AG08396 (cell line): ENCODE measurements at places on chromosomes 11 and 22.

- DNase-seq, result no peak
Observed at GRCh38 chr22:27467711-27468110, 333.8 kb downstream of the MN1 start.

DNA sequence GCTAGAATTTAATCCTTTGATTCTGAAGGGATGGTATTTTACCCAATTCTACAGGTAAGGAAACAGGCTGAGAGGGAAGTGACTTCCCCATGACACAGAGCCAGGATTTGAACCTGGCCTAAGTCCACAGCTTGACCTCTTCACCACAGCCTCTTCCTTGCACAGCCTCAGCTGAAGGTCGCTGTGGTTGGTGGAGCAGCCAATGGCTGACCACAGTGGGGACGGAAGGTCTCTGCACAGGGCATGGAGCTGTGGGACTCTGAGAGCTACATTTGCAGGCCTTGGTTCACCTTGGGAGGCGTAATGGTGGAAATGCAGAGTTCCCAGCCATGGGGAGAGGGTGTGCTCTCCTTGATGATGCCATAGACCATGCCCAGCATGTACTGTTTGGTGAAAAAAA lies 295.0 kb downstream of the DDX10 start:
- DNase-seq, result no peak

GRCh38 chr11:32210556-32210955 lies 119.7 kb downstream of the RCN1 start:
- peak; percentile 15 for DNase-seq

GRCh38 chr22:33831207-33831606 lies 89.1 kb downstream of the LARGE1 start:
- DNase-seq, result no peak

GRCh38 chr22:50267591-50268390 lies 2.4 kb downstream of the MAPK11 start:
- peak; percentile 94 for DNase-seq

- DNase-seq, result peak; percentile 82
Observed at GRCh38 chr11:67372993-67373647, at the start of gene CLCF1. TSS of gene CLCF1 (minus strand) at chr11:67373598. CDS start at chr11:67373539, 59 bp downstream.

DNA sequence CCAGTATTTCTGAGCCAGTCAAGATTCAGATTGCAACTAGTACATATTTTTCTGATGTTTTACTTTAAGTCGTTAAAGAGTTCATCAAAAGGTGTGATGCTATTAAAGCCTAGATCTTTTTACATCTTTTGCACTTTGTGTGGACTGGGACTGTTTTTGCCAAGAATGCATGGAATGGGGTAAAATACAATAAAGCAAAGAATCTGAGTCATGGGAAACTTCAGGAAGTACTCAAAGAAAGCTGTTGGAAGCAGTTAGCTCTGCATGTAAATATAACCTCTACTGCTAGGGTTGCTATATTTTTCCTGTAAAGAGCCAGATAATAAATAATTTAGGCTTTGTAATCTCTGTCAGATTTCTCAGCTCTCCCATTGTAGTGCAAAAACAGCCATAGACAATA lies 20.9 kb downstream of the ATXN10 start:
- DNase-seq, result no peak

DNA sequence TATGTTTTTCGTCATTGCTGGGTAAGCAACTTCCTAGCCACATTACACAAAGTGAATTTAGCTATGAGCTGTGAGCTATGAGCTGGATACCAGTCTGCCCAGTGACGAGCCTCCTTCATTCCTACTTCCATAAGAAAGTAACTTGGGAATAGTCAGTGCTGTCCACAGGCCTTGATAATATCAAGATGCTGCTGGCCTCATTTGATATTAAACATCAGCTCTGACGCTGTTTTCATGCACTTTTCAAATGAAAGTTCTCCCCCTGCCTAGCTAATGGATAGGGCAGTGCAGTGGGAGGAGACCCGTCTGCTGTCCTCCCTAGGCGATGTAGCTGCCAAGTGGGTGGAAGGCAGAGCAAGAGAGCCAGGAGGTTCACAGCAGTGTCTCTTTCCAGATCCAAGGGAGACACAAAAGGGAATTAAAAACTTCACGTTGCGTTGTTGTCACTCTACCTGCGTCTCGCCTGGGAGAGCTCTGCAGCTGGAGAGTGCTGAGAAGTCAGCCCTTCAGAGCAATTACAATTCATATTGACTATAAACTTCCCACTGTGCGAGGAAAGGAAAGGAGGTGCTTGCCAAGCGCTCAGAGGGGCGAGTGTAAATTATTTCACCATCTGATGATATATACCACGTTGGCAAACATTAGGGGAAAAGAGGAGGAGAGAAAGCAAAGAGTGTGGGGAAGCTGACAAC lies 861.4 kb downstream of the NTM start:
- DNase-seq, result no peak

GRCh38 chr11:114163229-114163631 lies 103.7 kb downstream of the ZBTB16 start:
- DNase-seq, result no peak

DNA sequence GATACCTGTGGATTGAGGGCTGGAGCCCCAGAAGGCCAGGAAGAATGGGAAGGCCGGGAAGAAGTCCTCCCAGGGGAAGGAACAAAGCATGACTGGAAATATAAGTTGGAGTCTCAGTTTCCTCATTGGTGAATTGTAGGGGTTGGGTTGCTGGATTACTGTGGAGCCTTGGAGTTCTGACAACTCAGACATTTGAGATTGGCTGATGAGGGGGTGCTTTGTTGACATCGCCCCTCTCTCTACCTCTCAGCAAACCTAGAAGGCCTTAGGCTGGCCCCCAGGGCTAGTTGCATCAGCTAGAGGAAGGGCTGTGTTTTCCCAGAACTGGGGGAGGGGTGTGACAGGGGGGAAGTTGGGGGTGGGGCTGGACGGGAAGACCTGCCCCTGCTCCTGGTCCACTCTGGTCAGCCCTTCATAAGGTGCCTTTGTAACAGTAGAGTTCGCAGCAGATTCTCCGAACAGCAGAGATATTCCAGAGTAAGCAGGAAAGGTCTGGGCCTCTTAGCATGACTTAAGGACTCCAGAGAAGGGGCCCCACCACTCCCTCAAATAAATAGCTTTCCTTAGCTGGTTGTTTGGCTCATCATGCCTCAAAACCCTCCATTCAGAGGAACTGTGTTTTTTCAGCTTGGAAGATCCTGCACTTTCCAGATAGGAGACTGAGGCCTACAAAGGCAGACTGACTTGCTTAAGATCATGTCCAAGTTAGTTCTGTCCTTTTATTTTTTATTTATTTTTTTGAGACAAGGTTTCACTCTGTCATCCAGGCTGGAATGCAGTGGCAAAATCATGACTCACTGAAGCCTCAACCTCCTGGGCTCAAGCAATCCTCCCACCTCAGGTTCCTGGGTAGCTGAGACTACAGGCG lies 12.5 kb upstream of the THRSP start:
- DNase-seq, result peak; percentile 55

DNA sequence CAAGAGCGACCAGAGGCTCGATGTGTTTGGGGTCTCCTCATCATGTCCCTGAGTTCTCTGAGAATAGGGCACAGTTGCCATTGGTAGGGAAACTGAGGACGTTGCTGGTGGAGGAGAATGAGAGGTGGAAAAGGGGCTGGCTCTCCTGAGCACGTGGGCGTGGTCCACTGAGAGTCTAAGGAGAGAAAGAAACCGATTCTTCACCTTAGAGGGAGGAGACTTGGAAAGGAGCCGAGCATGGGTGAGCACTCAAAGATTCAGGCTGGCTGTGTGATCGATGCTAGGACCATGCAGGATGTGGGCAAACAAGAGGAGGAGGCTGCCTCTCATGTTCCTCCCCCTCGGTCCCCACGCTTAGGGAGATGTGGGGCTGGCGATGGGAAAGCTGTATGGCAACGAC lies 19.8 kb upstream of the TLCD5 start:
- no peak for DNase-seq

DNA sequence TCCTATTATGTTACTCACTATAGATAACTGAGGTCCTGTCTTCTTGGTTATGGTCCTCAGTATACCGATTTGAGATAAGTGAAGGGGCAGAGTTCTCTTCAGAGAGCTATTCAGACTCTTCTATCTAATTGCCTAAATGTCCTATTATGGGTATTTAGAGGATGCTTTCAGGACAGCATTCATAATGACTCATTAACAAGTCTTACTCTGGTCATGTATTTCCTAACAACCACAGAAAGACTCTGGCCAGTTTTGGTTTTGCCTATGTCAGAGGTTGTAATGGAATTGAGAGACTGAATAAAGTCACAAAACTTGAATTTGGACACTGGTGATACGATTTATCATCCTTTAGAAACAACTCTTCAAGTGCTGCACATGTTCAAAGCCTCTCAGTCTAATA lies 1233.0 kb downstream of the JRKL start:
- DNase-seq, result no peak

DNA sequence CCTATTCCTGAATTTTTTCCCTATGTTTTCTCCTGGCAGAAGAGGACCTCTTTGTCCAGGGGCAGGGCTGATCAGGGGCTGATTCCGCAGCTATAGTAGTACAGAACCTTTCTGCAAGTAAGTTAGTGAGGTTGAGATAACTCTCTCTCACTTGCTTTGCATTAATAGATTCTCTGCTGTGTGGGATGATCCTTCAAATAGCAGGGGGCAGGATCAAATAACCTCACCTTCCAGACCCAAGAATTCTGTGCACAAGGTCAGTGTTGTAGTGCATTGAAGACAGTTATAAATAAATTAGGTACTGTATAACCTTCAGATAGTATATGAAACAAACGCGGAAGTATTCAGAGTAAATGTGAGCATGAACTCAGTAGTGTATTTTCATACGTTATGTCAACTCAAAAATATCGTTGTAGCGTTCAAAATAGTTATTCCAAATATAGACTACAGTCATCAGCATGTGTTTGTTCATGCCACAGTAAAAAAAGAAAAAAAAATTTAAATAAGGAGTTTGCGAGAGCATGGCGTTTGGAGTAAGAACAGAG lies 278 bp downstream of the MMP26 start:
- DNase-seq, result no peak

DNA sequence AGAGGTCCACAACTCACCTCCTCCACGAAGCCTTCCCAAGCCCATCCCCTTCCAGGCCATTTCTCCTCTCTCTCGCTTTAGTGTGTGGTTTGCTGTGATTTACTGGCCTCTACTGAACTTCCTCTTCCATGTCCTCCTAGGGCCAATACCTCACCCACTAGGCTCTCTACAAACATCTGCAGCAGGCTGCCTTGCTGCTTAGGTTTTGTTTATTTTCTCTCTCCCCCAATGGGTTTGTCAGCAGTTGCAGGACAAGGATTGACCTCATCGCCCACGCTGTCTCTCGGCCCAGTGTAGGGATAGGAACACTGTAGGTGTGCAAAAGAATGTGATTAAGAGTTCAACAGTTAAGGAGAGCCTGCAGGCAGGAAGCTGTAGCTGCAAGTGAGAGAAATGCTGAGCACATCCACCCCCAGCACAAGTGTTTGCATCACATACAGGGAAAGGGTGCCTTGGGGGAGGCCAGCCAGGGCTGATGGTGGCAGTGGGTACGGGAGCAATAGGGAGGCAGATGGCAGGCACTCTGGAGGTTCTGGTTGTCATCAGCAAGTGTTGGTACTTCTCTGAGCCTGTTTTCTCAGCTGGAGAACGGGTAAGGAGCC lies 1.4 kb downstream of the PC start:
- DNase-seq, result peak; percentile 63

DNA sequence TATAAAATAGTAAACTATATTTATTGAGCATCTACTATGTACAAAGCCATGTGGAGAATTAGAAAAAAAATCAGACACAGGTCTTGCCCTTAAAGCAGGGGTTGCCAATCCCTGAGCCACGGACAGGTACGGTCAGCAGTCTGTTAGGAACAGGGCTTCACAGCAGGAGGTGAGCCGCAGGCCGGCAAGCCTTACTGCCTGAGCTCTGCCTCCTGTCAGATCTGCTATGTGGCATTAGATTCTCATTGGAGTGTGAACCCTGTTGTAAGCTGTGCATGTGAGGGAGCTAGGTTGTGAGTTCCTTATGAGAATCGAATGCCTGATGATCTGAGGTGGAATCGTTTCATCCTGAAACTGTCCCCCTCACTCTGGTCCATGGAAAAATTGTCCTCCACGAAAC lies 2.1 kb upstream of the RAG2 start:
- no peak for DNase-seq

DNA sequence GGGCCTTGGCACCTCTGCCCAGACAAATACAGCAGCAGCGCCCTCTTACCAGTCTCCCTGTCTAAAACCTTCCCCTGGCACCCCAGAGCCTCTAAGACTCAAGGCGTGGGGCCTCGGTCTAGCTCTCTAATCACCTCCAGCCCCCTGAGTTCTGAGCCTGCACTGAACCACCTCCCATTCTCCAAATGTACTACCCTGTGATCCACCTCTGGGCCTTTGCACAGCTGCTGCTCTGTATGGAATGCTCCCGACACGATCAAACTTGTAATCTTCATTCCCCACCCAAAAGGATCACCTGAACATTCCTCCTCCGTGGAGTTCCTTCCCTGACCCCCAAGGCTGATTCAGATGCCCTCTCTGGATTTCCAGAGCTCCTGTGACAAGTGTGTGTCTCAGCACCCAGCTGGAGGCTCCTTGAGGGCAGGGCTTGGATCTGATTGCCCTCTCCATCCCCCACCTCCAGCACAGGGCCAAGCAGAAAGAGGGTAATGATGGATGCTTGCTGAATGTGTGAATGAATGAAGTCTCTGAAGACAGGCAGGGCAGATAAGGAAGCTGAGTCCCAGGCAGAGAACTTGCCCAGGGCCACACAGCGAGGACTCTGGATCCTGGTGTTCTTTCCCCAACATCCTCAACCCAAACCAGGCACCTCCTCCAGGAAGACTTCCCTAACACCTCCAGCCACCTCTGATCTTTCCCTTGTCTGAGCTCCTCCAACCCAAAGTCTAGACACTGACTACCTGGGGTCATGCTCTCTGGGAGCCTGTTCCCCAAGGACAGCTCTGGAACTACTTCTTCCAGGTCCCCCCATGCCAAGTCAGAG lies 18.3 kb downstream of the STARD10 start:
- DNase-seq, result no peak

- no peak for DNase-seq
Observed at GRCh38 chr22:39457556-39458443, 988 bp downstream of the MGAT3 start.

GRCh38 chr11:92861634-92862033 lies 107.8 kb upstream of the MTNR1B start:
- no peak for DNase-seq

DNA sequence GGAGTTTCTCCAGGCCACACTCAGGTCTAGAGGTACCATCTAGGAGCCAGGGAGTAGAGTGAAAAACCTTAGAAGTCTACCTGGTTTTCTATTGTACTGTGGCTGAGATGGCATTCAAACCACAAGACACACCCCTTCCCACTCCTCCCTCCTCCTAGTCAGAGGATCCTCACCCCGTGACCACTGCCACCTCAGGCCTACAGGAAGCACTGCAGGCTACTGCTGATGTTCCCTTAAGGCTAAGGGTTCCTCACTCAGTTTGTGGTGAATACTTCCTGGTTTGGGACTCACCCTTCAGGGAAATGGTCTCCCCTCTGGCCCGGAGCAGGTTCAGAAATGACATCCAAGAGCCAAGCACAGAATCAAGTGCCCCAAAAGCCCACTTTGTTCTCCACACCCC lies 1293.9 kb downstream of the JRKL start:
- no peak for DNase-seq
